ENCODE measurements at places on chromosomes 4 and X.

- DNase-seq = peak; percentile 38
Measured at GRCh38 chr4:10164877-10165283, 48.3 kb upstream of the WDR1 start.

DNA sequence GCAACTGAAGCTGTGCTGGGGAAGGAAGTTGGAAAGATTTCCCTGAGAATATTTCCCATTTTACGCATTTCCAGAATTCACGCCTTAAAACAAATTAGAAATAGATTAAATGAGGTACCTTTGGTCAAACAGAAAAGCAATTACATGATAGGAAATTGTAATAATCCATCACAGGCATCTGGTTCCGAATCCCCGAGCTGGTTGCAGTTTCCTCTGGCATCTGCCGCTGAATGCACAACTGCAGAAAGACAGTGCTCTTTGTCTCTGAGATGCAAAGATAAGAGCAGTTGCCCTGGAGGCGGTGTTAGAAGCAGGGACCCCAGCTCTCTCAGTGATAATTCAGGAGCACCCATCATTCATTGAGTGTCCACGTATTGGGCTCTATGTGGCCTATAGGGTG, 224.4 kb downstream of the LDB2 start:
- DNase-seq = no peak

GRCh38 chrX:120087289-120088017, 10.0 kb upstream of the RHOXF2B start:
- DNase-seq = no peak

DNA sequence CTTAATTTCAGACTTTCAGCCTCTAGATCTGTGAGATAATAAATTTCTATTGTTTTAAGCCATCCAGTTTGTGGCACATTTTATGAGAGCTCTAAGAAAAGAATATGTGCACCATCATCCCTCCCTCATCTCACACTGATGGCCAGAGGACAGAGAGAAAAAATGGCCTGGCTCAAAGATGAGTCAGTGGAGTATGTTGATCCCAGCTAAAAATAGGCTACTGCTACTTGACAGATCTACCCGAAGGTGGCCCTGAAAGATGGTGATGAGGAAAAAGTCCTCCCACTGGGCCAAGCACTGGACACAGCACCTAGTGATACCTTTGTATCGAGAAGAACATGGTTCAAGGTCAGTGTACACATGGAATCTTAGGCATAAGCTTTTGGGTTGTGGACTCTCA, 38.2 kb upstream of the DCTD start:
- DNase-seq = no peak

DNA sequence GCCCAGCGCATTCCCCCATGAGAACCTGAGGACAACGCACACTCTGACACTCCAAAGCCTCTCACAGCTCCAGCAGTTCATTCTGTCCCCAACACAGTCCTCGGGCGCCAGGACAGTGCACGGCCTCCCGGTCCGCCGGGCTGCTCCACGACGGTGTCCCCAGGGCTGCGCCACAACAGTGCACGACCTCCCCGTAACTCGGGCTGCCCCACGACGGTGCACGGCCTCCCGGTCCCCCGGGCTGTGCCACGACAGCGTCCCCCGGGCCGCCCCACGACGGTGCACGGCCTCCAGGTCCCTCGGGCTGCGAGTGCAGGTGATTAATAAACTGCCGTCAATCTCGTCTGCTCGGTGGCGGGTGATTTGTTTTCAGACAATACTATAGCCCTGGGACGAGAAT, 585.1 kb upstream of the FRG1 start:
- no peak for DNase-seq

- DNase-seq = no peak
Measured at GRCh38 chrX:109822861-109823260, 89.8 kb upstream of the ACSL4 start.

DNA sequence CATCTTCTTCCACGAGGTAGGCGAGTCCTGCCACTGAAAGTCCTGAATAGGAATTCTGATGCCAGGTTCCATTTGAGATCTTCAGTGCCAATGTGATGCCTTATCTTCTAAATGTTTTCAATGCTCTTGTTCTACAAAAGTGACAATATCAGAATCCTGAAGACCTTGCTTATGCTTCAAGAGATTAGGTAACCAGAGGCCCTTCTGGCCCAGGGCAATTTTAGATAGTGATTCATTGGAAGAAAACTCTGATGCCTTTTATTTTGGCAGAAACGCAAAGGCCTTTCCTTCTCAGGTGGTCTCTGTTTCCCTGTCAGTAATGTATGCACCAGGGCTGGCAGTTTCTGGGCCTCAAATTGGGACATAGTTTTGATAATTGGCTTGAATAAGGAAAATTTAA, 144.8 kb downstream of the CEP135 start:
- no peak for DNase-seq

GRCh38 chrX:127457161-127457560, 595.0 kb downstream of the ACTRT1 start:
- DNase-seq = no peak

DNA sequence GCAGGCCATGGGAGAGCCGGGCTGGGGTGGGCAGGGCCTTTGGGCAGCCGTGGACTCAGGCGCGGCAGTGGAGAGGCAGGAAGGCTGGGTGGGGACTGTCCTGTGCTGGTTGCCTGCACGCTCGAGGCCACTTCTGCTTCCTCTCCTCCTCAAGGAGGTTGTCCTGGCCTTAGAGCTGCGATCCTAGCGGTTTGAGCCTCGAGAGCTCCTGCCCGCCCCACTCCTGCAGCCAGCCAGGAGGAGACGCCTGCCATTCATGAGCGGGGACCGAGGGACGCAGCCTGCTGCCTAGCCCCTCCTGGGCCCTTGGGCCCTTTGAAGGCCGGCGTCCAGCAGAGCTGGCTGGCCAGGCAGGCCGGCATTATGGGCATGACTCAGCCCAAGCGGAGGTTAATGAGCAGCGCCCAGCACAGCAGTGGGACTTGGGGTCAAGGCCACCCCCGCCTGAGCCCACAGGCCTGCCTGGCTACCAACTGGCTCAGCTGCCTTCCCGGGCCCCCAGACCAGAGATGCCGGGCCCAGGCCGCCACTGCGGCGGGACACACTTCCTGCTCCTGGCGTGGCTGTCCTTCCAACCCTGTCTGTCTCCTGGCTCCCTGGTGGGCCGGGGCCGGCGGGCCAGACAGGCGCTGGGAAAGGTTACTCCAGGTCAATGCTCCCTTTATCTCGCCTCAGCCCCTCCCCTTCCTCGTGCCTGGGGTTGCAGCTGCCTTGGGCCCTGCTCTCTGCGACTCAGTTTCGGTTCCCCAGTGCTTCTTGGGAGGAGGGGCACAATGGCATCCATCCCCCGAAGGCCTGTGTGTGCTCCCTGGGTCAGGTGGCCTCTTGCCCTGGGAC, 1.8 kb downstream of the ABCD1 start:
- DNase-seq = peak; percentile 57

GRCh38 chr4:47513461-47513860, 28.4 kb downstream of the ATP10D start:
- DNase-seq = no peak

GRCh38 chrX:103453655-103454054, 65.6 kb downstream of the RAB40A start:
- no peak for DNase-seq
